RCC 7860 (cell line): ENCODE measurements at places on chromosomes 7 and 10.
A peak's percentile ranks its signal among the peaks of the same experiment; 100 is the strongest.

- peak; percentile 90 for DNase-seq
Measured at GRCh38 chr10:95628786-95629185, 27.7 kb downstream of the ALDH18A1 start.

DNA sequence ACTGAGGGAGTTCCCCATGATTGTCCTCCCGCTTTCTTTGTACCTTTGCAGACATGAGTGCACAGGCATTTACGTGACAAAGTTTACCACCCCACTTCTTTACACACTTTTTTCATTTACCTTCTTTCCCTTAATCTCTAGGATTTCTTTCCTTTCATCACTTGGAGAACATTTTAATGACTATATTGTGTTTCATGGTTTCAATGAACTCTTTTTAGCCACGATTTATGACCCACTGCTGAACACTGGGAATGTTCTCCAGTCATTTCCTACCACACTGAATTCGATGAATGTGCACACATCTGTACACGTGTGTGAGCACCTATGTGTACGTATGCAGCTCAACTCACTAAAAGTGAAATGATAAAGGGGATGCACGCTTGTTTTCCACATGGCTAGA, 371.7 kb upstream of the IGFBP3 start:
- no peak for DNase-seq

DNA sequence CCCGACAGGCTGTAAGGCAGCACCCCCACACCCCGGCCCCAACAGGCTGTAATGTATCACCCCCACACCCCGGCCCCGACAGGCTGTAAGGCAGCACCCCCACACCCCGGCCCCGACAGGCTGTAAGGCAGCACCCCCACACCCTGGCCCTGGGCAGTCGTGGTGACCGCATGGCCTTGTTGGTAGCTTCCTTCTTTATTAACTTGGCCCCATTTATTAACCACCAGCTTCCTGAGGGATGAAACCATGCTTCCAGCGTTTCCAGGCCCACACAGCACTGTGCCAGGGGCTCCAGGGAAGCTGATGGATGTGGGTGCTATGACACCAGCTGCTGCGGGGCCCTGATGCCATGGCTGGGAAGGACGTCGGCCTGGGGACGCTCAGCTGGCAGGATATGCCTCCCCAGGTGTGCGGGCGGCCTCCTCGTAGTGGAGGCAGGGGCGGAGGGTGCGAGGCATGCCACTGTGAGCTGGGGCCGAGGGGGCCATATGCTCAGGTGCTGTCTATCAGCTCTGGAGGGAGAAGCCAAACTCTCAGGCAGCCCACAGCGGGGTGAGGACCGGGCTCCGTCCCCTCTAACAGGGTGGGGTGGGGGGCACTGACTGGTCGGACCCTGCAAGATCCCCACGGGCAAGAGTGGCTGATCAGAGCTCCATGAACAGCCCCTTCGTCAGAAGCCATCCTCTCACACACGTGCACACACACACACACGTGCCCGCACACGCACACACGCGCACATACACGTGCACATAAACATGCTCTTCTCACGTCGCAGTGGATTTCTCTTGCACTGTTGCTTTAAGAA, 311.0 kb downstream of the PTPRN2 start:
- no peak for DNase-seq

DNA sequence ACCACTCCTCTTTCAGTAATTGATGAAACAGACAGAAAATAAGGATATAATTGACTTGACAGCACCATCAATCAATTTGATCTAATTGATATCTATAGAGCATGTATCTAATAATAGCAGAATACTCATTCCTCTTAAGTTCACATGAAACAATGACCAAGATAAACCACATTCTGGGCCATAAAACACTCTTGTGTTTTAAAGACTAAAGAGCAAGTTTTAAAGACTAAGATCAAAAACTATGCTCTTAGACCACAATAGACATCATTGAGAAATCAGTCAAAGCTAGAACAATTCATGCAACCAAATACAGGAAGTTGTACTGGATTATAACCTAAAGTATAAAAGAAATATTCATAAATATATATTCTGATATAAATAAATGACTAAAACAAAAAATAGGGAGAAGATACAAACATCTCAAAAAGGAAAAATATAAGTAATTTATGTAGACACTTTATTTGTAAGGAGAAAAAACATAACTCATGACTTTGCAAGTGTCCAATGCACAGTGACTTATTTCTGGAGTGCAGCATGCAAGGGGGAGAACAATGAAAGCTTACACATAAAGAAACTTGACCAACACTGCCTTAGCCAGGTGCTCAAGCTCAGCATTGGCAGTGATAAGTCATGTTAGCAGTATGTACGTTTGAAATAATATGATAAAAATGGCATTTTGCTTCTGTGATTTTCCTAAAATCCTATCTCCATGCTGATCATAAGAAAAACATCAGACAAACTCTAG, 312.7 kb upstream of the IGFBP3 start:
- DNase-seq: no peak

DNA sequence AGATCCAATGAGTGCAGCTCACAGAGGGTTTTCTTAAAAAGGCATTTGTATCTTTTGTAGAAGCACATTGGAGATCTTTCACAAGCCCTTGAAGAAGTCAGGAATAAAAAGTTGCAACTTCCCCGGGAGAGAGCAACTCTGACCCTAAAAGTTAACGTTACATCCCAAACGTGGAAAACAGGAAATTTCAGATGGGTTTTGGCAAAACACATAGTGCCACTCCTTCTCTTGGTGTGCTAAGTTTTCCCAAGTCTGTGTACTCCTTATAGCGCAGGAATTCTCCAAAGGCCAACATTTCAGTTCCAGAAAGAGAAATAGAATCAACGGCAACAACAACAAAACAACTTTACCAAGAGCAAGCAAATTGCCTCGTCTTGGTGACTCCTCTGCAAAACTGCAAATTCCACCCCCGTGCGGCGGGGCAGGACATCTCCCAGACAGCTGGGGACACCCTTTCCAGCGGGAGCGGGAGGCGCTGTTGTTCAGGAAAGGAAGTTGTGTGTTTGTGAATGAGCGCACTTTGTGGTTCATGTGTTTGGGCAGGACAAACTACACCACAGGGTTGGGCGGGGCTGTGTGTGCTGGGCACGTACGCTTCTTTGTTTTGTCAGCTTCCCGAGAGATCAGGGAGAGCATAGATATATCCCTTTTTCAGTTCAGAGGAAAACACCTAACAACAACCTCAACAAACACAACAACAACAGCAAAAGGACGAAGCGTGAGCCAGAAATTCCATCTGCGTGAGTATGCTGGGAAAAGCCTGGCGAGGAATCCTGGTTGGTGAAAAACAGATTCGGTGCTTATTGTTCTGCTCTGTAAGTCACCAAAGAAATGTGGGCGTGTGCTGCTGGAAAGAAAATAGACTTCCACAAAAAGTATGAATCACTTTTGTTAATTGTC, 294.7 kb upstream of the PITRM1 start:
- peak; percentile 93 for DNase-seq

DNA sequence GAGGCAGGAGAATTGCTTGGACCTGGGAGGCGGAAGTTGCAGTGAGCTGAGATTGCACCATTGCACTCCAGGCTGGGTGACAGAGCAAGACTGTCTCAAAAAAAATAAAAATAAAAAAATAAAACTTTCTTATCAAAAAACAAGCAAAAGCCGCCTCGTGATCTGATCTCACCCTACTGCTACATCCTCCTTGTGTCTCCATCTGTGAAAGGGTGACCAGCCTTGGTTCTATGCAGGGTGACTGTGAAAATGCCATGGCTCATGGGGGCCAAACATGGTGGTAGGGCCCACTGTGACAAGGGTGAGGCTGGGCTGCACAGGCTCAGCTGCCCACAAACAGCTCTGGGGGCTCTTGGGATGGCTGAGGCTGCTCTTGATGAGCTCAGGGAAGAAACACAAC, 968 bp upstream of the OPN4 start:
- no peak for DNase-seq
